ENCODE measurements at places on chromosomes 11 and 22.

- DNase-seq = no peak
Measured at GRCh38 chr11:80024119-80024518, 583.3 kb upstream of the TENM4 start.

- DNase-seq = no peak
Measured at GRCh38 chr11:65113839-65114238, 2.2 kb downstream of the TM7SF2 start.

- no peak for DNase-seq
Measured at GRCh38 chr11:15903246-15903645, 453.1 kb downstream of the SOX6 start.

- DNase-seq = no peak
Measured at GRCh38 chr11:34161812-34162492, 56.5 kb downstream of the NAT10 start.

DNA sequence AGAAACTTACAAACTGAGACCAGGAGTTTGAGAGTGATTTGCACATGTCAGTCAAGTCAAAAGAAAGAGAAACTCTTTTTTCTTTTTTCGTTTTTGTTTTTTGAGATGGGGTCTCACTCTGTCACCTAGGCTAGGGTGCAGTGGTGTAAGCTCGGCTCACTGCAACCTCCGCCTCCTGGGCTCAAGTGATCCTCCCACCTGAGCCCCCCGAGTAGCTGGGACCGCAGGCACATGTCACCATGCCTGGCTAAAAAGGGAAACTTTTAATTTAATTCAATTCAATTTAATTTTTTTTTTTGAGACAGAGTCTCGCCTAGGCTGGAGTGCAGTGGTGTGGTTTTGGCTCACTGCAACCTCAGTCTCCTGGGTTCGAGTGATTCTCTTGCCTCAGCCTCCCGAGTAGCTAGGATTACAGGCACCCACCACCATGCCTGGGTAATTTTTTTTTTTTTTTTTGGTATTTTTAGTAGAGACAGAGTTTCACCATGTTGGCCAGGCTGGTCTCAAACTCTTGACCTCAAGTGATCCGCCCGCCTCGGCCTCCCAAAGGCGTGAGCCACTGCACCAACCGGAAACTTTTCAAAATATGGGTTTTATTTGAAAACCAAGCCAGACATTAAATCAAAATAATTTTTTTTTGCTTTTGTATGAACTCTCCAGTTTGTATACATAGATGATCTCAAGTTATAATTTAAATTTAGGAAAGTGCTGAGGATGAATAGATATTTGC, 9.9 kb downstream of the UCP3 start:
- no peak for DNase-seq

GRCh38 chr11:28674433-28675103, 566.4 kb downstream of the METTL15 start:
- peak; percentile 31 for DNase-seq

DNA sequence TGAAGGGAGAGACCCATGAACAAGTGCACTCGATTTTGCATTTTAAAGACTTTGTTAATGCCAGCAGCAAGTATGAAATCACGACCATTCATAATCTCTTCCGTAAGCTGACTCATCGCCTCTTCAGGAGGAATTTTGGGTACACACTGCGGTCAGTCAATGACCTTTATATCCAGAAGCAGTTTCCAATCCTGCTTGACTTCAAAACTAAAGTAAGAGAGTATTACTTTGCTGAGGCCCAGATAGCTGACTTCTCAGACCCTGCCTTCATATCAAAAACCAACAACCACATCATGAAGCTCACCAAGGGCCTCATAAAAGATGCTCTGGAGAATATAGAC, 5.9 kb downstream of the SERPIND1 start:
- no peak for DNase-seq

- no peak for DNase-seq
Measured at GRCh38 chr11:126444072-126444471, 88.6 kb downstream of the ST3GAL4 start.

All from AG08396 (cell line).